ENCODE measurements at places on chromosomes 2 and 18.

- DNase-seq: peak; percentile 52
These were observed 34.9 kb downstream of the RAB10 start for GRCh38 chr2:26068602-26069298.

GRCh38 chr2:227188292-227188691, 23.9 kb downstream of the COL4A3 start:
- no peak for DNase-seq

DNA sequence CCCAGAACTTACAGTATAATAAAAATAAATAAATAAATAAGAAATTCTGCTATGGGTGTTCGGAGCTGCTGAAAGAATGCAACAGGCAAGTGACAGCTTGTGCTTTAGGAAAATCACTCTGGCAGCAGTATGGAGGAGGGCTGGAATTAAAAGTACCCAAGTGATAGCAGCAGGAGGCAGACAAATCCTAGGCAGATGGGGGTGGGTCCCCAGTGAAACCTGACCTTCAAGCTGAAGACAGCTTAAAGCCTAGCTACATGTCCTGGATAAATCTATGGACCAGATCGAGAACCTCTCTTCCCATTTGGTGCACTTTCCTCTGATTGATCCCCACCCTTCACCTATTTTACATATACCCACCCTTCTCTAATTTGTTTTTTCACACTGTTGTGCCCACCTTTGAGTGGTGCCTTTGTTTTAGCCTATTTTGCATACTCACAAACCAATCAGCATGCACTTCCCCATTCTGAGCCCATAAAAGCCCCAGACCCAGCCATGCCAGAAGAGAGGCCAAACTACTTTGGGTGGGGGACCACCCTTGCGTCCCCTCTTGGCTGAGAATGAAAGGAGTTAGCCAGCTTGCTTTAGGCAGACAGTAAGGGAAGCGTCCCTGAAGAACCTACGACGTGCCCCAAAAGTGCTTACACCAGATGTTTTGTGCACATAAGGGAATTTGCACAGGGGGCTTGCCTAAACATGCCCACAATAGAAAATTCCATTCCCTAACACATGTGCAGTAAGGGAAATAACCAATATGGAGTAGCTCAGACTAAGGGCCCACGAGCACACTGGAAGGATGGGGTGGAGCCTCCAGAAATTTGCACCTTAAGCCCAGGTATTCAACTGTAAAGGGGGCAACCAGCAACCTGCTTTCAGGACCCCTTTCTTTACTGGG, 3.0 kb downstream of the METTL8 start:
- DNase-seq: no peak

GRCh38 chr18:48408727-48409590, at the start of gene ZBTB7C:
Gene ZBTB7C (minus strand): TSS chr18:48409383.
- DNase-seq: no peak

DNA sequence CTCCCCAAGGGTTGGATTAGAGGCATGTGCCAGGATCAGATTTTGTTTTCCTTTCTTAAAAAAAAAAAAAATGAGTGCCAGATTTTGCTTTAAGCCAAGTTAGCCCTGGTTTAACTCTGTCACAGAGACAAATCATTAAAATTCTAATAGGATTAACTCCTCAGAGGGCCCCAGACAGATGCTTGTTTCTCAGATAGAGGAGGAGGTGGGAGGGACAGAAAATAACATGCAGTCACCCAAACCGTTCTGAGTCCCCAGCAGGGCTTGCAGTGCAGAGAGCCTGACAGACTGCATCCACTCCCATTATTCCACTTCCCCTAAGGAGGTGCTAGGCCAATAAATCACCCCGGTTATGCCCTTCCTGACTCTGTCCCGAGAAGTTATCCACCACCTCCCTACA, 6.3 kb upstream of the PROKR1 start:
- no peak for DNase-seq

GRCh38 chr2:201320701-201321100, 36.4 kb downstream of the FLACC1 start:
- no peak for DNase-seq

DNA sequence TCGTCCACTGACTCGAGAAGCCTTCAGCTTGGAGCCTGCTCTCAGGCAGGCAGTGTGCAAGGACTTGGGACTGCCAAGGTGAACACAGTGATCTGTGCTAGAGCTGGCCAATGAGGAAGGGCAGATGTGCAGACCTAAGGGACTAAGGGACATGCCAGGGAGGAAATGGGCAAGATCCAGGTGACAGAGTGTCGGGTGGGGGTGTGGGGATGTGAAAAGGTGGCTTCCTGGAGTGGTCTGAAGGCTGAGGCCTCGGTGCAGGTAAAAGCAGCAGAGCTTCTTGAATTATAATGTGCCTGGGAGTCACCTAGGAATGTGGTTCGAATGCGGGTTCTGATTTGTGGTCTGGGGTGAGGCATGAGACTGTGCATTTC, 42.0 kb downstream of the STEAP3 start:
- no peak for DNase-seq

DNA sequence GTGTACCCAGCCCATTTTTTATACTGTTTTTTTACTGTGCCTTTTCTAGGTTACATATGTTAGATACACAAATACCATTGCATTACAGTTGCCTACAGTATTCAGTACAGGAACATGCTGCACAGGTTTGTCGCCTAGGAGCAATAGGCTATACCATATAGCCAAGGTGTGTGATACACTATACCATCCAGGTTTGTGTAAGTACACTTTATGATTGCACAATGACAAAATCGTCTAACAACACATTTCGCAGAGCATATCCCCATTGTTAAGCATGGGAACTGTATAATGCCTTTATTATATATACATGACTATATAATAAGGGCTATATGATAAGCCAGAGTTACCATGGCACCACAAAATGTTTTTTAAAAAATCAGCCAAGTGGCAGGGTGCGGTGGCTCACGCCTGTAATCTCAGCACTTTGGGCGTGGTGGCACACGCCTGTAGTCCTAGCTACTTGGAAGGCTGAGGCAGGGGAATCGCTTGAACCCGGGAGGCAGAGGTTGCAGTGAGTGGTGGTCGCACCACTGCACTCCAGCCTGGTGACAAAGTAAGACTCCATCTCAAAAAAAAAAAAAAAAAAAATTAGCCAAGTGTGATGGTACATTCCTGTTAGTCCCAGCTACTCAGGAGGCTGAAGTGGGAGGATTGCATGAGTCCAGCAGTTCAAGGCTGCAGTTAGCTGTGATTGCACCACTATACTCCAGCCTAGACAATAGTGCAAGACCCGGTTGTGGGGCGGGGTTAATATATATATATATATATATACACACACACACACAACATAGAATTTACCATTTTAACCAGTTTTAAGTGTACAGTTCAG, 2.8 kb upstream of the CENPA start:
- no peak for DNase-seq

- DNase-seq: no peak
These were observed 83.1 kb downstream of the HS6ST1 start for GRCh38 chr2:128235581-128235980.

DNA sequence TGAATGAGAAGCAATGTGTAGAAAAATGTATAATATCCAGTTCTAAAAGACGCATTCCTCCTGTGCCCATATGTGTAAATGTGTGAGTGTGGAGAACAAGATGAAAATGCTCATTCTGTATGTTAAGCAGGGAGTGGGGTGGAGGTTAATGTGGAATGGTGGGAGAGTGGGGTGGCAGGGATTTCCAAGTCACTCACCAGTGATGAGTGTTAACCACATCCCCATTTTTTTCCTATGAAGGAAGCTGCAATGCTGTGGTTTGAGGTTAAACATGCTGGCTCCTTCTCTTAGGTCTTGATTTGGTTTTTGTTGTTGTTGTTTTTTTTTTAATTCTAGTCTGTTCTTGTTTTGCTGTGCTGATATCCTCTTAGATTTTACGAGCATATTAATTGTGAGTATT, 169.4 kb downstream of the NEDD4L start:
- DNase-seq: no peak

- no peak for DNase-seq
These were observed 971.3 kb upstream of the FAM98A start for GRCh38 chr2:34570266-34570872.

GRCh38 chr2:96463119-96463518, 42.0 kb downstream of the NEURL3 start:
- DNase-seq: no peak
